ENCODE measurements at places on chromosomes 16 and 17.

DNA sequence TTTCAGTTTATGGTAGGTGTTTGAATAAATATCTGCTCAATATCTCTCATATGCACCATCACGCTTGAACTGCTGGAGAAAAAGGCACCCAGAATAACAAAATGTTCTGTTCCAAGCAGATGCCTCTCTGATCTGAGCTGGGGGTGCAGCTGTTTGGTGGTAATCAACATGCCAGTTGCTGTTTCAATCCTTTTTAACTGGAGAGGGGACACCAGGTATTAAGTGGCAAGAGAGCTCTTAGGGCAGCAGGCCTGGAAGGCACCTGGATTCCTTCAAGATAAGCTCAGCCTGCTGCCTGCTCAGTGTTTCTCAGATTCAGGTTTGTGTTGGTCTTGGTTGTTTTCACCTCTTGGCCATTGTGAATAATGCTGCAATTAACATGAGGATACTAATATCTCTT, 27.2 kb upstream of the VAT1L start:
- DNase-seq, result no peak

- no peak for DNase-seq
Measured at GRCh38 chr17:4789701-4789950, 862 bp downstream of the GLTPD2 start.

GRCh38 chr16:14337303-14338191, 266.4 kb downstream of the MRTFB start:
- DNase-seq, result no peak

GRCh38 chr16:2005646-2006045, 4.0 kb downstream of the ZNF598 start:
- no peak for DNase-seq

DNA sequence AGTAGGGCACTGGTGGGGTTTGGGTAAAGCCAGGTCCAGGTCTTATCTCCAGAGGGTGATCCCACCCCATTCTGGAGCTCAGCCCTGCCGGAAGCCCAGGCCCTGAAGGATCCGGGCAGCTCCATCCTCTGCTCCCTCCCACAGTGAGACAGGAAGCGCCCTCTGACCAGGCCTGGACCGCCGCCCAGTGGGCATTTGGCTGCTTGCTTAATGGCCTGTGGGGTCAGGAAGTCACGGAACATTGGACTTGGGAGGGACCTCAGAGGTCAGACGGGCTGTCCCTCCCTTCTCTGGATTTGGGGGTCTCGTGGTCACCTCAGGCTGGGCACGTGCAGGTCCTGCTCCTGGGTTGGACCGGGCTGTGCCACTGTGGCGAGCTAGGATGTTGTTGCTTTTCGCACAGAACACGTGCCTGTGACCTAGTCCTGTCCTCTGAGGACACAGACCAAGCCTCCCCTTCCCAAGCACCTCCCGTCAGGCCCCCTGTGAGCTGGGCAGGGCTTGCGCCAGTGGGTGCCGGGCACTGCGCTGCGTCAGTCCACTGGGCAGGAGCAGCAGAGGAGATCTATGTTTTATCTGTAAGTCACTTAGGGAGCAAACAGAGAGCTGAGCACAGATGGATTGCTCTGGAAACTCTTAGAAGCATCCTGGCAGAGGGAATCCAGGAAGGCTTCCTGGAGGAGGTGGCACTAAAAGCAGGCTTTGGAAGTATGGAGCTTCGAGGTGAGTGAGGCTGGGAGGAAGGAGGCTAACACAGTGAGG, 49.4 kb upstream of the GSE1 start:
- DNase-seq, result no peak

DNA sequence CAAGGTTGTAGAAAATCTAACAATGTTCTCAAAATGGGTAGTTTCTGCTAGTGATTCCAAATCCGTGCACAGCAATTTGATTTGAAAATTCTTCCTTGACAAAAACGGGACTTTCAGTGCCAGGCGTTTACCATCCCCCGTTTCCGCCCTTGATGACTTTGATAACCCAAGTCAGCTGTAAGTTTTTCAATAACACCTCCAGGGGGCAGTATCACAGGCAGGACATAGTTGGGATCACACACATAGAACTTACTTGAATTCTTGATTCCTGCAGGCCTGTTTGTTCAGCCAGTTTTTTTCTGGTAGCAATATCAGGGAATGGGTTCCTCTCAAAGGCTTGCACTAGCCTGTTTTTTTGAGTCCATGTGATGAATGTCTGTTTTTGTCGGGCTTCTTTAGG, 5.6 kb downstream of the DUXB start:
- DNase-seq, result no peak

DNA sequence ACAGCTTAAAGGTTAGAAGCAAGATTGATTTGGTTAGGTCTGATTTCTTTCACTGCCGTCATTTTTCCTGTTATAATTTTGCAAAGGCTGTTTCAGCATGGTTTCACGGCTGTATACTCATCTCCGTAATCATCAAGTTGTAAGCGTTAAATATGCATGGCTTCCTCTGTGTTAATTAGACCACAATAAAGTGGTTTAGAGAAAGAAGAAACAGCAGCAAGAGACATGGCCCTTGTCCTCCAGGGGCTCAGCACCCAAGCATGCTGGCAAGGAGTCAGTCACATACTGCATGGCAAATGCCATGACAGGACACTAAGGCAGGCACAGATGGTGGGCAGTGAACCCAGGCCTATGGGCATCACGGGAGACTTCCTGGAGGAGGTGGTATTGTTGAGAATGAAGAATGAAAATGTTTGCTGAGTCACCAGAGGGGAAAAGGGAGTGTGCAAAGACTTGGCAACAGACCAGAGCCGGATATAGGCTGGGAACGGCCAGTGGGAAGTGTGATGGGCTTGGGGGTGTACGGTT, 61.4 kb upstream of the PLCG2 start:
- no peak for DNase-seq

GRCh38 chr16:83397601-83398291, 410.0 kb upstream of the HSBP1 start:
- no peak for DNase-seq

- no peak for DNase-seq
Measured at GRCh38 chr17:2020721-2021120, 4.4 kb downstream of the RTN4RL1 start.

- no peak for DNase-seq
Measured at GRCh38 chr16:23089111-23089510, 60.1 kb downstream of the USP31 start.

GRCh38 chr17:57092779-57093178, 7.7 kb downstream of the AKAP1 start:
- DNase-seq, result no peak
